CD8-positive, alpha-beta memory T cell (primary cell): ENCODE measurements at places on chromosomes 13 and 19. TPM values are rescaled to one million over a fixed set of nuclear protein-coding genes. Genes with fewer than 3 reads are reported as not detected.

- H3K27me3 ChIP-seq = no peaks in the 10 kb centered on the region
- no peak for DNase-seq
- no peak overlapping the region for H3K27ac ChIP-seq
- H3K4me3 ChIP-seq = no peak overlapping the region
- H3K36me3 ChIP-seq = no peaks in the 10 kb centered on the region
These were observed 182.7 kb upstream of the TSC22D1 start for GRCh38 chr13:44758630-44759383.

DNA sequence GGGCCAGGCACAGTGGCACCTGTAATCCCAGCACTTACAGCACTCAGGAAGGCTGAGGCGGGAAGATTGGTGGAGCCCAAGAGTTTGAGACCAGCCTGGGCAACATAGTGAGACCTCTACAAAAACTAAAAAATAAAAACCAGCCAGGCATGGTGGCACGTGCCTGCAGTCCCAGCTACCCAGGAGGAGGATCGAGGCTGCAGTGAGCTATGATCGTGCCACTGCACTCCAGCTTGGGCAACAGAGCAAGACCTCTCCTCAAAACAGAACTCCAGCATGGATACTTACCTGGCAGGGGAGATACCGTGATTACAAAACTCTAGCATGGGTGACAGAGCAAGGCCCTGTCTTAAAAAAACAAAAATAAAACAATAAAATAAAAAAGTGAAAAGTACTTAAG lies 95.3 kb downstream of the GJA3 start:
- peaks cover 37% of the 10 kb centered on the region for H3K36me3 ChIP-seq
- no peak overlapping the region for H3K4me3 ChIP-seq
- no peaks in the 10 kb centered on the region for H3K4me1 ChIP-seq
- no peak overlapping the region for H3K27ac ChIP-seq
- DNase-seq = no peak

GRCh38 chr13:95221971-95222732 lies 79.1 kb downstream of the ABCC4 start:
- H3K27ac ChIP-seq = no peak overlapping the region
- H3K27me3 ChIP-seq = no peaks in the 10 kb centered on the region

DNA sequence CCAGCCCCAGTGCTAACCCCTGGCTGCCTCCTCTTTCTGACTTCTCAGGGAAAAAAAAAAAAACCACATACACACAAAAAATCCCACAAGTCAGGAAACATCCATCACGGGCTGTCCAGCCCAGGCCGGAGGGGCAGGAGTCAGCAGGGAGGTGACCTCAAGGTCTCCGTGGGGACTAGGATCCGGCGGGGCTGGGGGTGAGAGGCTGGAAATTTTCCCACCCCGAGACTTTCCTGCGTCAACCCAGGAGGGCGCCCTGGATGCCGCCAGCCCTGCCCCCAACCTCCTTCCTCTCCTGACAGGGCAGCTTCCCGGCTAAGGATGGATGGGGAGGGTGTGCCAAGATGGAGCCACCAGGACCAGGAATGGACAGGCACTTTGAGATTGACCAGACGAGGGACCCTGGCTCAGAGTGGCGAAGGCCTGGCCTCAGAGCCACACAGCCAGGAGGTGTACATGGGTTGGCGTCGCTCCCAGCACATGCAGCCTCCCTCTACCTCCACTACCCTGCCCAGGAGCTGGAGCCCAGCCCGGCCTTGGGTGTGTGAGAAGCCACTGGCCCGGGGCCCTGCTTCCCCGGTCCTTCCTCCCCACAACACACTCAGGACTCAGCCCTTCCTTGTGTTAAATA lies 33.3 kb downstream of the BLOC1S3 start:
- no peak overlapping the region for H3K4me3 ChIP-seq
- H3K27me3 ChIP-seq = peaks cover 5% of the 10 kb centered on the region
- no peak overlapping the region for H3K27ac ChIP-seq
- no peaks in the 10 kb centered on the region for H3K36me3 ChIP-seq

- no peak for DNase-seq
- H3K27ac ChIP-seq = no peak overlapping the region
- no peaks in the 10 kb centered on the region for H3K27me3 ChIP-seq
- no peaks in the 10 kb centered on the region for H3K4me1 ChIP-seq
- H3K4me3 ChIP-seq = no peak overlapping the region
These were observed 75.9 kb downstream of the FRY start for GRCh38 chr13:32107474-32107873.

- H3K27ac ChIP-seq = no peak overlapping the region
- no peaks in the 10 kb centered on the region for H3K36me3 ChIP-seq
- no peaks in the 10 kb centered on the region for H3K27me3 ChIP-seq
- H3K4me3 ChIP-seq = no peak overlapping the region
- H3K4me1 ChIP-seq = no peaks in the 10 kb centered on the region
These were observed 51.7 kb upstream of the RNF113B start for GRCh38 chr13:98228661-98229341.

DNA sequence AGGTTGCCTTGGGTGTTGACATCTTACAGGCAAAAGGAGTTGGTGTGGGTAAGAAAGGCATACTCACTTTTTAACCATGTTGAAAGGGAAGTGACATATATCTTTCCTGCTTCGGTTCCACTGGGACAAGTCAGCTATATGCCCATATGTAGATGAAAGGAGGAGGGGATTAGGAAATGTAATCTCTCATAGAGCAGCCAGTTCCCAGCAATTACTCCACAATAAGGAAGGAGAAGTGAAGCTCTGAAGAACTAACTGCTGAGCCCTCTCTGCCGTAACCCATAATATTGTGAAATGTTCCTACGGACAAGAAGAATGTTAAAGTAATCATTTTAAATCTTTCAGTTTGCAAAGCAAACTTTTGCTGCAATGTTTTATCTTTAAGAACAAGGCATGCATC lies 82.2 kb downstream of the EDNRB start:
- H3K36me3 ChIP-seq = no peaks in the 10 kb centered on the region
- H3K27ac ChIP-seq = no peak overlapping the region
- no peaks in the 10 kb centered on the region for H3K27me3 ChIP-seq
- no peak overlapping the region for H3K4me3 ChIP-seq

DNA sequence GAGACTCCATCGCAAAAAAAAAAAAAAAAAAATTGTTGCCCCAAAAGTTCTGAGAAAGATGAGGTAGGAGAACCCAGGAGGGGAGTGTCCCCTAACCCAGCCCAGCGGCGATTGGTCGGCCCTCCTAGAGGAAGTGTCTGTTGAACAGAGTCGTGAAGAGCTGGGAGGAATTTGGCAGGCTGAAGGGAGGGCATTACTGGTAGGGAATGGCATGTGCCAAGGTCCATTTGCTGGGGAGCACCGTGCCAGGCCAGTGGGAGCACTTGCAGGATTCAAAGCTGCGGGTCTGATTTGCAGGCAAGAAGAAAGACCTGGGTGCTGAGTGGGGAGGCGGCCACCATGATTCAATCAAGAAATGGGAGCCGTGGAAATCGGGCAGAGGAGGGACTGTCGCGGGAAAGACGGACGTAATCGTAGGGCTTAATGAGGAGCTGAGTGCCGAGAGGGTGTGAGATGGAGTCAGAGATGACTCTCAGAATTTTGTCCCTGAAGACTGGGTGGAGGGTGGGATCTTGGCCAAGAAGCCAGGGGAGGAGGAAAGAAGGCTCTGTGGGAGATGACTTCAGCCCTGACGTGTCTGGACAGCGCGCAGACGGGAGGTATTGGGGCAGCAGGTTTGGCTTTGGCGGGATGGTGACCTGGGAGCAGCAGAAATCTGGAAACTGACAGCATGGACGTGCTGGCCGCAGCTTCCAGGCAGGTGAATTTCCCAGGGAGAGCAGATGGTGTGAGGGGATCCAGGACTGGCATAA lies 15.4 kb downstream of the CERS4 start:
- no peaks in the 10 kb centered on the region for H3K36me3 ChIP-seq
- H3K27me3 ChIP-seq = no peaks in the 10 kb centered on the region
- H3K4me1 ChIP-seq = no peaks in the 10 kb centered on the region

GRCh38 chr13:48965736-48966135 lies 10.0 kb upstream of the FNDC3A start:
- DNase-seq = no peak
- no peaks in the 10 kb centered on the region for H3K27me3 ChIP-seq
- H3K36me3 ChIP-seq = no peaks in the 10 kb centered on the region
- H3K4me3 ChIP-seq = no peak overlapping the region
- H3K27ac ChIP-seq = no peak overlapping the region
- H3K4me1 ChIP-seq = no peaks in the 10 kb centered on the region

Gene ANGPTL8
- total RNA-seq = not detected

Gene COMP
- total RNA-seq = not detected

Gene ZNF613
- 3.5 TPM for total RNA-seq

Gene MEDAG
- total RNA-seq = not detected

Gene ZNF415
- 0.22 TPM for total RNA-seq

Gene IZUMO2
- not detected for total RNA-seq

Gene LCP1
- 869 TPM for total RNA-seq
